ENCODE measurements at places on chromosomes 5 and 9. TPM values are rescaled to one million over a fixed set of nuclear protein-coding genes. Genes with fewer than 3 reads are reported as not detected.

DNA sequence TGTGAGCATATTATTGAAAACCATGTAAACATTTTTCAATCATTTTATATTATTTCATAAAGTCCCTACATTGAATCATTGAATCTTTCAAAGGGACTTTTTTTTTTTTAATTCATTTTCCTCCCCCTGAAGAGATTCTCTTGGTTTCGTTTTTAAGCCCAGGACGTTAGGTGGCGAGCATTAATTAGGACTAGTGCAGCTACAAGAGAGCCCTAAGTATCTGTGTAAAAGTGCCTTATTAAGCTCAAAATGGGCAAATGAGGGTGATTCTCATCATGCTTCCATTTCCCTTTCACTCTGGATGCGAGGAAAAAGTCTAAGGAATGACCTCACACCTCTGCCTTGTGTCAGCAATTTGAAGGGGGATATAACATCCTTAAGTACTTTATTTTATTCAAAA lies 517.9 kb upstream of the ITGA1 start:
- DNase-seq: no peak

DNA sequence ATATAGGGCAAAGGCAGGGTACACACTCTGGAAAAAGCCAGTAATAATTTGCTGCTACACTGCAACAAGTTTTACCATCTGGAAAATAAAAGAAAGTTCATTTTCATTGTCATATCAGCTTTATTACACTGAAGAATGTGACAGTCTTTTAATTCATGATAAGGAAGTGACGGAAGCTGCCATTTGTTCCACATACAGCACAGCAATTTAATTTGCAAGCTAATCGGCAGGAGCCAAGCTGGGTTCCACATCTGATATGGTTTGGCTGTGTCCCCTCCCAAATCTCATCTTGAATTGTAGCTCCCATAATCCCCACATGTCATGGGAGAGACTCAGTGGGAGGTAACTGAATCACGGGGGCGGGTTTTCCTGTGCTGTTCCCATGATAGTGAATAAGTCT lies 16.5 kb downstream of the PRELID2 start:
- DNase-seq: no peak

- peak; percentile 6 for DNase-seq
Observed at GRCh38 chr9:71990466-71990865, 69.9 kb downstream of the C9orf57 start.

DNA sequence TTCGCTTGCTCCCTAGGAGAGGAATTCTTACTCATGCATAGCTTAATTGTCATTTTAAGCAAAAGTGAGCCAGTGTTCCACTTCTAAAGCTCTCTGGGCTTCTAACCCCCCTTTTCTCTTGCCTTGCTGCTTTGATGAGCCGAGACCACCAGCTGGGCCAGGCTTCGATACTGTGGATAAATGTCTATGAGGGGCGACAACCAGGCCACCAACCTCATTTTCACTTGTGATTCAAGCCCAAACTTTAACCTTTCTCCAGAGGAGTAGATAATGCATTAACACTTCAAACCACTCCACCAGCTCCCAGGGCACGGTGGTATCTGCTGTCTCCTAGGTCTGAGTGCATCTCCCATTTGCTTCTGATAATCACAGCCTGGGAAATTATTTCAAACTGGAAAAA lies 205.6 kb downstream of the PSAT1 start:
- no peak for DNase-seq

GRCh38 chr5:17316970-17317459 lies 99.6 kb downstream of the BASP1 start:
- DNase-seq: peak; percentile 82

- DNase-seq: peak; percentile 53
Observed at GRCh38 chr9:6584881-6585597, 60.5 kb downstream of the GLDC start.

DNA sequence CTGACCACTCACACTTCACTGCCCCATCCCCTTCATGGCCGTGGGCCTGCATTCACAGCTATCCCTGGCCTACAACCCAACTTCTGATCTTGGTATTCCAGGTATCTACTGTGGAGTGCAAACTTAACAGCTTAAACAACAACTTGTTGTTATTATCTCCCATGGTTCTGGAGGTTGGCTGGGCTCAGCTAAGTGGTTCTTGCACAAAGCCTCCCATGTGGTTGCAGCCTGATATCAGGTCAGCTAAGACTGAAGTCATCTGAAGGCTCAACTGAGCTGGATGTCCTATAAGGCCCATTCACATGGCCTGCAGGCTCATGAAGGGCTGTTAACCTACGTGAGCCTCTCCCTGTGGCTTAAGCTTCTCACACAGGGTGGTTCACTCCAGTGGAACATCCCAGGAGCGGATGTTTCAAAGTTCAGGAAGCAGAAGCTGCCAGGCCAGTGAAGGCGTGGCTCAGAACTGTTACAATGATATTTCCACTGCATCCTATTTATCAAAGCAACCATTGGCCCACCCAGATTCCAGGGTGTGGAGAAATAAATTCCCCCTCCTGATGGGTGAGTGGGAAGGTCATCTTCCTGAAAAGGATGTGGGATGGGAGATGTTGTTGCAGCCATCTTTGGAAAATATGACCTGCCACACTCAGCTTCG lies 30.0 kb upstream of the TRIO start:
- no peak for DNase-seq

- DNase-seq: peak; percentile 87
Observed at GRCh38 chr5:157665467-157666070, 5.8 kb upstream of the C5orf52 start.

- DNase-seq: no peak
Observed at GRCh38 chr9:8188723-8189407, 389.3 kb upstream of the DMAC1 start.

DNA sequence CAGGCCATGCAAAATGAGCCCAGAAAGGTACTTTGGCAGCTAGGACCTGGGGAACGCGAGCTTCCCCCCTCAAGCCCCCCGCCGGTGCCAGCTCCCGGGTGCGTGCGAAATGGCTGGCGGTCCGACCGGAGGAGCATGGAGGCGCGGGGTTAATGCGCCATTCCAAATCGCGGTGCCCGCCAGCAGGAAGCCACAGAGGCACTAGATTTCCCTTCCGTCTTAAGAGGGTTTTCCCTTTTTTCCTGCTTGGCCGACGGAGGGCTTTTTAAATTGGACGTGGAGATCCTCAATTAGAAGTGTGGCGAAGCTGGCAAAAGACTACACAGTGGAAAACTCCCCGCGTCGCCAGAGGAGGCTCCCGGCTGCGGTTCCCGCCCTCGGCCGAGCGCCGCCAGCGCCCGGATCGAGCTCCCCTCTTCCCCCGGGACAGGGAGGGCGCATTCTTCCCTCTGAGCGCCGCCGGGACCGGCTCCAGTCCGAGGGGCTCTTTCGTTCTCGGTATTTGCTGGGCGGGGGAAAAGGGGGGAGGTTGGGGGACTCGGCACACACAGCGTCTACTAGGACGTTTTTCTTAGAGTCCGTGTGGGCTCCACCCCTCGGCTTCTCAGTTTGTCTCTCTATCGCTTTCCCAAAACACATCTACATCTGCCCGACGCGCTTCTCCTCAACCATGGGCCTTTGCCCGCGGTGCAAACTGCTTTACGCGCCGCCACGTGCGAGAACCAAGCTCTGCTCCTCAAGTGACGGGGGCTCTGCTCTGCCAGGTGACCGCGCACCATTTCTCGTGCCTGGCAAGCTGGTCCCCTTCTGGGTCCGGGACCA lies 3.0 kb downstream of the GDNF start:
- DNase-seq: no peak

- no peak for DNase-seq
Observed at GRCh38 chr9:134388976-134389375, 62.7 kb downstream of the RXRA start.

DNA sequence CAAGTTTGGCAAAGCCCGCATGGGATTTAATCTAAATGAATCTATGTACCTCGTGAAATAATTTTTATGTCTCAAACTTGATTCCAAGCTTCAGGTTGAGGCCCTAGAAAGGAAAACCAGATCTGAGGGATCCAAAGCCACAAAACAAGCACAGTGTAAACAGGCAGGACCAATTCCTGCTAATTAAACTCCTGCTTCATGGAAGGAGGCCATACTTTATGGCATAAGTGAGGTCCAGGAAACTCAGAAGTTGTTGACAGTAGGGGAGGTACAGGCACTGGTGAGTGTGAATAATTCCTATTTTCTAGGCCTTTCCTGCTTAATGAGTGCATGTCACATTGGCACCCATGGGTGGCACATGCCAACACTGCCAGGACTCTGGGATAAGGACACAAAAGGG lies 648.6 kb upstream of the SGCD start:
- DNase-seq: no peak

DNA sequence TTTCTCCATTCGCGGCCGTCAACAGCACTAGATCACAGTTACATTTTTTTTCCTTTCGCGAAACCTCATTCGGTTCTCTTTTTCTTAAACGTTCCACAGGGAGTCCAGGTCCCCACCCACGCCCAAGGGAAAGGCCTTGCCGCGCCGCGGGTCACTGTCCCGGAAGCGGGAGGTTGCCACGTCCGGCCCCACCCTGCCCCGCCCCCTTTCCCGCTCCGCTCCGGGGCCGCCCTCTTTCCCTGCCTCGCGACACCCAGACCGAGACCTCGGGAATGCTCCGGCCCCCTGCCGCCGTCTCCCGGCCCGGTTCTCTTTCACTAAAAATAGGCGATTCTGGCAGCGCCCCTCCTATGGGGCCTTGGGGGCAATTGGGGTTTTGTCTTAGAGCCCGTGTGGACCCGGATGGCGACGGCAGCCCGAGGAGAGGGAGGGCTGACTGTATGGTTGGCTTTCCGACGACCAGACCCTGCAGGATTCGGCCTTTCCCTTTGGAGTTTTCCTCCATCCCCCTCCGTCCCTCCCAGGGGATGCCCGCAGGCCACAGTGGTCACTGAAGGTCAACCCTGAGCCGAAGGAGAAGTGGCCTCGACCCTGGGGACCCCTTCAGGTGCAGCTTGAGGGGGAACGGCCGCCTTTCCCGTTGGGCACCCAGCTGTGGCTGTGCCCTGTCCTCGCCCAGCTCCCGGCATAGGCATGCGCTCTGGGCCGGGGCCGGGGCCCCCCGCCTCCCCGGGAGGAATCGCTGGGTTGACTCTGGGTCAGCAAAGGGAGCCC lies 2.8 kb upstream of the RACK1 start:
- peak; percentile 64 for DNase-seq

SLC6A3 gene
- total RNA-seq: not detected

MCTP1 gene
- total RNA-seq: 26.0 TPM

C6 gene
- not detected for total RNA-seq

DBH gene
- total RNA-seq: not detected

OR13D1 gene
- total RNA-seq: not detected

SNCB gene
- total RNA-seq: not detected

Measured in bronchial epithelial cell (primary cell).